ENCODE measurements at places on chromosomes 4 and X.
A peak's percentile ranks its signal among the peaks of the same experiment; 100 is the strongest.

DNA sequence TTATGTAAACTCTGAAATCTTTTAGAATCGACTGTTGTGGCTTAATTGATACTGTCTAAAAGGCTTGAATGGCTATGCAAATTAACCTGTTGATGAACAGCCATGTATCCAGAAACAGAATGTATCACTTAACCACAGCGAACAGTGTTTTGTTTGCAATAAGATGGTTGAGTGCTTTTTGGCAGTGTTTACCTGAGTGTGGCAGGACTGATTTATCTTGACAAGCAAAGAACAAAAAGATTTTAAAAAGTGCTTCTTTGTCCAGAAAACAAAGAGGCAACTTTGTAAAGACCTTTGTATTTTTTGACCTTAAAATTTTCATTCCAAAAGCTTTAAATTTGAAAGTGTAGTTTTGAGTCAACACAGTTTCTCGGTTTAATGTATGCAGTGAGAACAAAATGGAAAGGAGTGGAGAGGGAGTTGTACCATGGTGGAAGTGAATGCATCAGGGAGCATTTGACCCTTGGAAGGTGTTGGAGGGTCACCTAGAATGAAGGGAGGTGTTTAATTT, 18.0 kb downstream of the ARHGAP10 start:
- DNase-seq: no peak

GRCh38 chr4:76441881-76442280, 6.9 kb downstream of the SHROOM3 start:
- DNase-seq: no peak

- no peak for DNase-seq
These were observed 68.6 kb upstream of the SORBS2 start for GRCh38 chr4:185880571-185880970.

DNA sequence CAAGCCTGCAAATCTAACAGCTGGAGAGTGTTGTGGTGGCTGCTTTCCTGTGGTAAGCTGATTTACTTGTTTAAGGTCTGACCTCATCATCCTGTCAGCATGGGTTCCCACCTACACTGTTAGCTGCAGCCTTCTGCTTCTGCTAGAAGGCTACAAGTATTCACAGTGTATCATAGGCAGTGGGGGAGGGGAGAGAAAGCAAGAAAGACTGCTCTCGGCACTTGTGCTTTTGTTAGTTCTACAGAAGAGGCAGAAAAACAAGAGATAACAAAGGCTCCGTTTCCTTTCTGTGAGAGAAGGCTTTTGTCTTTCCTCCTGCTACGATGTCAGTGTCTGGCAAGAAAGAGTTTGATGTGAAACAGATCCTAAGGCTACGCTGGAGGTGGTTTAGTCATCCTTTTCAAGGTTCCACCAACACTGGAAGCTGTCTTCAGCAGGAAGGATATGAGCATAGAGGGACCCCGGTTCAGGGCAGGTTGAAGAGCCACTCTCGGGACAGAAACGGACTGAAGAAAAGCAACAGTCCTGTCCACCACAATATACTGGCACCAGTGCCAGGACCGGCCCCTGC, at the start of gene KLHL4:
KLHL4 (plus strand) TSS at position 232 of the 571 bp plus-strand sequence; CDS start at position 324, 92 bp downstream.
- DNase-seq: peak; percentile 39

DNA sequence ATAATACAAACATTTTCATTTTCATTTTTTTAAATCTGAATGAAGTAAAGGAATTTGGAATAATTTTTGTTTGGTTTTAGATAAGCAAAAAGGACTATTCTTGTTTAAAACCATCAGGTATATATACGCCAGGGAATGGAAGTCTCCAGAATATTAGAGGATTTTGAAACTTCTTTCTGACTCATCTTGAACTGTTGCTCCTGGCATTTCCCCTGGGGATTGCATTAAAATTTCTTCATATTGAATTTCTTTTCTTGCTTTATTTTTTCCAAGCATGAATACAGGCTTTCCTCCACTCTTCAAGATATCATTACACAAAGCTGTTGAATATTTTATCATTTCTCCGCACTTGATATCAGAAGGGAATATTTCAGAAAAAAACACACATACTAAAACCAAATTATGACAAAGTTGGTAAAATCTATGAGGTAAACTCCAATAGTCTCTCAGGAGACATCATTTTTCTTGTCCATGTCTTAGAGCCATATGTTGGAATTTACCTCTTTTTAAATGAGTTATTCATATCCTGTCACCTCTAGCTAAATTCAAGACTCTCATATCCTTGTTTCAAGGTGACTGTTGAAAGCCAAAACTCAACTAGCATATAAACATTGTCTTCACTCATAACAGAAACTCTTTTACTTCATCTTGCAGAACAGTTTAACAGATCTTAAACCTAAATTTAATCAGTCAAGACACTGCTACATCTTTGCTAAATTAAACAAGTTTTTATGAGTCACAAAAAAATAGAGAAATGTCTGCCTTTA, 20.7 kb upstream of the CSN1S1 start:
- no peak for DNase-seq

- DNase-seq: no peak
These were observed 105.8 kb upstream of the EGFL6 start for GRCh38 chrX:13463608-13464007.

DNA sequence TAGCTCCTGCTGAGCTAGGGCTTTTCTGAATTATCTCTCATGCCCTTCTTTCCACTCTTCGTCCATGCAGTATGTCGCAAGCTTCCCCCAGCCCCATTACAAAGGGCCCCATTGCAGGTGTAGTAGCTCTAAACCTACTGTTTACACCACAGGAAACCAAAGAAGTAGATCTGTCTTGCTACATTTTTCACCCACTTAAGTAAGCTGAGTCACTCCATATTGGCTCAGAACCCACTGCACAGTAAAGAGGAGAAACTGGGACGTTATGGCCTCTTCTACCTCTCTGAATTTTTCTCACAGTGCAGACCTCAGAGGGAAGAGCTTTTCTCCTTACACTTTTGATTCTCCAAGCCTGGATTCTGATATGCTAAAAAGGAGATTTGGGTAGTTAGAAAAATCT, 200.2 kb downstream of the SMARCA1 start:
- DNase-seq: no peak

GRCh38 chr4:143396695-143397094, 60.0 kb downstream of the GAB1 start:
- DNase-seq: no peak

DNA sequence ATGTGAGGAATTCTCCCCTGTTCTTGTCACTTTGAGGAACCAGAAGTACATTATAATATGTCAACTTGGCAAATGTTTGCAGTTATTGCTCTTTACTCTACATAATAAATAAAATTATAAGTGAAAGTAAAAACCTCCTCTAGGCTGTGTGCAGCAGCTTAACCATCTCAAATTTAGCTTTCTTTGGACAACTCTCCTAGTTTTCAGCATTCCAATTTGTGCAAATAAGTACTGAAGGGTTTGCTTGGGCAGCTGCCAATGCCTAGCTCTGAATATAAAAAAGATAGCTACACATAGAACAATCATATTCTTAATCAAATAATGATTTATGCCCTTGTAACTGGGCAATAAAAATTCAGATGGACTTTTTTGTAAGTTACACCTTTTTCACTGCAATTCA, 82.5 kb downstream of the GASK1B start:
- DNase-seq: no peak

GRCh38 chr4:88137112-88137511, 21.3 kb downstream of the ABCG2 start:
- DNase-seq: no peak

DNA sequence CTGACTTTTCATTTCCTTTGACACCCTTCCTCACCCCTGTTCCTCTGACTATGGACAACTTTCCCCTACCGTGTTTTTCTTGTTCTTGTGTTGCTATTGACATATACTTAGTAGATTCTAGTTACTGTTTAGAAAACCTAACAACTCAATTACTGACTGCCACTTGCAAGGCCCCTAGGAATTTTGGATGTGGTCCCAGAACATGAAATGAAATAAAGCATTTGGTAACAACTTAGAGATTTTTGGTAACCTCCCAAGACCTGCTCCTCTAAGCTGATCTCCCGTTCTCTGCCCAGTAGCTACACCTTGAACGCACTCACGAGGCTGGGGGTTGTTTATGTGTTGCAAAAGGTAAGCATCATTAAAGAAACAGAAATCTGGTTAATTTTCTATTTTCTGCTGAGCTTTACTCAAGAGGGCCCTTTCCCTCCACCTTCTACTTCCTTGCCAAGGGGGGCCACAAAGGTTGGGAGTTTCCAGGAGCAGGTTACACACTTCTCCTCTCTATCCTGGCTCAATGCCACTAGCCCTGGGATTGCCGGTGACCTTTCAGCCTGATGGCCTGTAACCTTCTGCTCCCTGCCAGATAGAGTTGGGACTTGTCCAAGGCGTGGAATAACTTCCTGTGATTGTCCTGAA, 20.5 kb downstream of the GAB3 start:
- no peak for DNase-seq

- no peak for DNase-seq
These were observed 32.1 kb downstream of the SYTL5 start for GRCh38 chrX:38038501-38038900.

DNA sequence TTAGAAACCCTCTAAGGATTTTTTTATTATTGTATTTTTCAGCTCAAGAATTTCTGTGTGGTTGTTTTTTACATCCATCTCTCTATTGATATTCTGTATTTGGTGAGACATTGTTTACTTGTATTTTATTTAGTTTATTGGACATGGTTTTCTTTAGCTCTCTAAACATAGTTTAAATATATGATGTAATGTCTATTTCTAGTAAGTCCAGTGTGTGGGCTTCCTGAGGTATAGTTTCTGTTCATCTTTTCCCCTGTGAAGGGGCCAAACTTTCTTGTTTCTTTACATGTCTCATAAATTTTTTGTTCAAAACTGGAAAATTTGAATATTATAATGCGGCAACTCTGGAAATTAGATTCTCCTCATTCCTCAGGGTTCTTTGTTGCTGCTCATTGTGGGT, 28.2 kb upstream of the ATRX start:
- no peak for DNase-seq

DNA sequence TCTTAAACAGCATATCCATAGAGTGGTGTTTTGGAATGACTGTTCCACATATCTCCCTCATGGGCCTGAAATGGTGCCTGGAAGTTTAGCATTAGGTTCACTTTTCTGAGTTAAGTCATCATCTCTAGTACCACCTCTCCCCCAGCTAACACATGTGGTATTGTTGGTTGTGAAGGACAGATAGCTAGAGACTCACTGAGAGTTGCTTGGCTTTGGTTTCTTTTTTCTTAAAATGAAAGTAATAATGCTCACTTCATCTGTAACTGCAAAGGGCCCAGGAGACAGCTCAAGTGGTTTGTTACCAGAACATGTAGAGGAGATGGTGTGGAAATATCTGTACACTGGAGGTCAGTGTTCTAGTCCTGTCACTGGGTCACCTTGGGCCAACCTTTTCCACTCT, 90.9 kb downstream of the EFNB1 start:
- DNase-seq: no peak

- DNase-seq: peak; percentile 75
These were observed 16.6 kb downstream of the CLCN4 start for GRCh38 chrX:10173331-10173900.

DNA sequence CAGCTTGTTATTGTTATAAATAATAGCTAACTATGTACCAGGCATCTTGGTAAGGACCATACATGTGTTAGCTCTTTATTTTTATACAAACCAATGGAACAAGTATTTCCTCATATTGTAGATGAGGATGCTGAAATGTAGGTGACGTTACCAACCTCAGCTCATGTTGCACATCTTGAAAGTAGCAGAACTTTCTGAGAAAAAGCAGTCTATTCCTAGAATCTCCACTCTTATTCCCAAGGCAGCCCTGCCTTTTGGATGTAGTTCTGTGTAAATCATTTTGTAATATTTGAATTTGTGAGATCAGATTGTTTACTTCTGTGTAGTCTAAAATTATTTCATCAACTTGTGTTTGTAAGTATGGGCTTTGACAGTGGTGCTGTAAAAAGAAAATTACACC, 5.3 kb downstream of the FHDC1 start:
- DNase-seq: no peak

DNA sequence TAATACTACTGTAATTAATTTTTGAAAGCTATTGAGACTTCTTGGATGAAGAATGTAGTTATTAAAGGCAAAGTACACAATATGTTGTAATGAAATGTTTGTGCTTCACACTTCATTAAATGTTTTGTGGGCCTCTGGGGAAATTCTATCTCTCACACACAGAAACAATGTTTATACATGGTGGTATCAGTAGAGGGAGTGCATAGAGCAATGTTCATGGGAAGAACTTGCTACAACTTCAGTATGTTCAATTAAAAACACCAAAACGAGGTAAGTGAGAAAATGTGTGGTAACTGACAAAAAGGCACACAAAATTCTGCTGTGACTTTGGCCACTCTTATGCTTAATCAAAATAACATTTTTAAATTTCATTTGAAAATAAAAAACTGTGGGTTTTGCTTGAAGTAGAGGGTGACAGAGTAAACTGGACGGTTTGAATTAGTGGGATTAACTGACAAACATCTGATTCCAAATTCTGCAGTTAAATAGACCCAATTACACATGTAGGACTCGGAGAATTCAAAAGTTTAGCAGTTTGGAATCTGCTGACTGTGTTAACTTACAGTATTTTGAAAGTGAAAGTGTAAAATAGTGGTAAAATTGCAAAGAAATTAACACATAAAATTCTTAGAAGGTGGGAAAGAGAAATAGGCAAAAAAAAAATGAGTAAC, 111.4 kb upstream of the TTC29 start:
- DNase-seq: no peak

GRCh38 chr4:106951891-106952290, 84.2 kb downstream of the DKK2 start:
- no peak for DNase-seq

DNA sequence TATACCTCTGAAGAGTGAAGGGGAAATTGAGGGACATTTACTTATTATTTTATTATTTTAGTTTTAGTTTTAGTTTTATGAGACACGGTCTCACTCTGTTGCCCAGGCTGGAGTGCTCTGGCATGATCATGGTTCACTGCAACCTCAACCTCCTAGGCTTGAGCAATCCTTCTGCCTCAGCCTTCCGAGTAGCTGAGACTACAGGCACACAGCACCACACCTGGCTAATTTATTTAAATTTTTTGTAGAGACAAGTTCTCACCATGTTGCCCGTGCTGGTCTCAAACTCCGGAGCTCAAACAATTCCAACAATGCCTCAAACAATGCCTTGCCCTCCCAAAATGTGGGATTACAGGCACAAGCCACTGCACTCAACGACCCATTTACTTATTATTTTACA, 68.4 kb upstream of the BMP2K start:
- no peak for DNase-seq

- DNase-seq: no peak
These were observed 31.6 kb downstream of the TKTL1 start for GRCh38 chrX:154327038-154327820.

DNA sequence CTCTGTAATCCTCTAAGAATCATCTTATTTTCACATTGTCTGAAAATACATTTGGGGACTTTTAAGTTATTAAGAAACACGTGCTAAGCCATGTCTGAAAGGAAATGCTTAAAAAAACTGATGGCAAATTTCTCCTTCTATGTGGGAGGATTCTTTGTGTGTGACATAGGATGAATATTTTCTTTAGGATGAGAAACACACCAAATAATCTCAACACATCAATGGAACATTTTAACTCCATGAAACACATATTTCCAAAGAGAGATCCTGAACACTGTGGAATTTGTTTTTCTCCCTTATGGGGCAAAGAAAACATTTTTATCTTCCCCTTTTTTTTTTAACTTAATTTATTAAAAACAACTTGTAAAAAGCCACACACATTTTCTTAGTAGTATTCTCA, 153.8 kb upstream of the ANKRD50 start:
- no peak for DNase-seq

All from urothelium cell line (cell line).